Hematopoietic multipotent progenitor cell treated with erythropoietin and hydrocortisone succinate and interleukin-3 and kit ligand, for 17 days (in vitro differentiated cells): ENCODE measurements at places on chromosomes 3 and 15.

DNA sequence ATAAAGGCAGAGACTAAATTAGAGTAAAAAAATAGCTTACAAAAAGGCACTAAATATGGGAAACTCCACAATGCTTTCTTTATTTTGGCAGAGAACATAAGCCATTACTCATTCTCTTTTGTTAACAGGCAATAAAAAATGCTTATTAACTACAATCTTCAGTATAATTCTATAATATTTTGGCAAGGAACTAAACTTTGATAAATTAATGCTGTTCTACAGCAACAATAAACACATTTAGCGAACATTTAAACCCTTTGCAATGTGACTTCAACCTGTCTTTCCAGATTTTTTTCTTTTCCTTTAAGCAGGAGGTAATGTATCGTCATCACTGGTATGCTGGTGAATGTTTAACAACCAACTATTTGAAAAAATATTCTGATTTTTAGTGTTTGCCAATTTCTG lies 42.2 kb upstream of the POU1F1 start:
- no peak for DNase-seq

DNA sequence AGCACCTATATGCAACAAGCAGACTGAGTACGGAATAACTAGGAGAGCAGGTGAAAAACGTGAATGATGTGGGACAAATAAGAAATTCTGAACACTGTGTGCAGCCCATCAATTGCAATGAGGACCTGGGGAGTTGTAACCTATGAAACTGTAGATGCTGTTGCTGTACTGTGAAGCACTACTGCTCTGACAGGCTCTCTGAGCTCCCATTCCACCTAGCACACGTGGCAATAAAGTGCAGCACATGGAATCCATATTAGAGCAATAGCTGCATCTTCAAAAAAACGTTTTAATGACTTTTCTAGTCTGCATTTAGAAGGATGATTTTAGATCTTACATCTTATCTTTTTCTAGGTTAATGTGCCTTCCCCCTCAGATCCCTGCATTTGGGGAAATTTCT lies 748.7 kb upstream of the GOLIM4 start:
- no peak for DNase-seq

DNA sequence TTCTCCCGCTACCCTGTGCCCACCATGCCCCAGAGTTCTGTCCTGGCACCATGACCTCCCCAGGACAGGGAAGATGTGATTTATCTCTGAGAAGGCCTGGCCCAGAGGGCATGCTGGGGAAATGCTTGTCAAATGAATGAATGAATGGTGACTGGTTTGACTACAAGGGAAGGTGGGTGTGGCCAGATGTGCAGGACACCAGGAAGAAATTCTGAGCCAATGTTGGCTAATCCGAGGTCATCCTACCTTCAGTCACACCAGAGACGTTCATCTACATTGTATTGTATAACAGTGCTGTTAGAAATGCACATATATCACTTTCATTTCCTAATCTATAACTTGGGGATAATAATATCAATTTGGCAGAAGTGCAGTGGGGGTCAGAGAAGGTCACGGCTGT lies 138.4 kb downstream of the FAM43A start:
- DNase-seq: no peak

- no peak for DNase-seq
These were observed 31.5 kb downstream of the SQOR start for GRCh38 chr15:45666119-45666875.

DNA sequence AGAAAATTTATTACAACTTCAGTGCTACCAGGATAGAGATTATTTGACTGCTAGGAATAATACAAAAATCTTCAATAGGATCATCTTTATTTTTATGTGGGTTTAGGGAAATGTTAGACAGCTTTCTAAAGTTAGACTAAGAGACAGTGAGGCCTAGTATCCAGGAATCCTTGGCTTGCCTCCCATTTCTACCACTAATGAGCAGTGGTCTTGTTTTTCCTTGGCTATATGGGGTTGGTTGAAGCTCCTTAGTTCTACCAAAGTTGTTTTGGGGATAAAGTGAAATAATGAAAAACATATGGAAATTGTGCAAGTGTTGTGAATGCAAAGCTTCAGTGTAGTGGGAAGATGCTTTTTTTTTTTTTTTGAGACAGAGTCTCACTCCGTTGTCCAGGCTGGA lies 16.8 kb downstream of the AP4E1 start:
- no peak for DNase-seq

- no peak for DNase-seq
These were observed 18.9 kb upstream of the ATP8B4 start for GRCh38 chr15:50137893-50138292.

DNA sequence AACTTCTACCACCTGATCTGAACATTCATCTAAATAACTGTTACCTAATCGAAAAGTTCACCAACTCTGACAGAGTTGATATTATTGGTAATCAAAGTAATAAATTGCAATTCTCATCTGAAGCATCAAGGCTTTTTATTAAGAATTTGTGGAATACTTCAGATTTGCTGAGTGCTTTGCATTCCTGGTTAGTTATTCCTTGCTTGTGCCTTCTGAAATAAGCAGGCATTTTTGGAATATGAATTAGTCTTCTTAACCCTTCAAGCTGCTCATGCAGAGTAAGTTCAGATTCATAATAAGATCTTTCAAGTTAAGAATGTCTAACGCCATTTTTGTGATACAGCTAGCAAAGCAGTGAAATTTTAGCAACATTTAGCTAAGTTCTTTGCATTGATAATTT lies 188.5 kb downstream of the ALCAM start:
- no peak for DNase-seq

DNA sequence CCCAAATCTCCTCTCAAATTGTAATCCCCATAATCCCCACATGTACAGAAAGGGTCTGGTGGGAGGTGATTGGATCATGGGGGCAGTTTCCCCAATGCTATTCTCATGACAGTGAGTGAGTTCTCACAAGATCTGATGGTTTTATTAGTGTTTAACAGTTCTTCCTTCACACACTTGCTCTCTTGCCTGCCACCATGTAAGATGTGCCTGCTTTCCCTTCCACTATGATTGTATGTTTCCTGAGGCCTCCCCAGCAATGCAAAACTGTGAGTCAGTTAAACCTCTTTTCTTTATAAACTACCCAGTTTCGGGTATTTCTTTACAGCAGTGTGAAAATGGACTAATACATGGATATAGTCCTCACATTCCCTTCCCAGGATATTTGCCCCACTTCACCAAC lies 126.7 kb upstream of the SPATA12 start:
- no peak for DNase-seq

GRCh38 chr15:90191794-90192509 lies 9.2 kb upstream of the SEMA4B start:
- peak; percentile 72 for DNase-seq

GRCh38 chr3:15998911-15999310 lies 175.6 kb upstream of the GALNT15 start:
- DNase-seq: no peak

DNA sequence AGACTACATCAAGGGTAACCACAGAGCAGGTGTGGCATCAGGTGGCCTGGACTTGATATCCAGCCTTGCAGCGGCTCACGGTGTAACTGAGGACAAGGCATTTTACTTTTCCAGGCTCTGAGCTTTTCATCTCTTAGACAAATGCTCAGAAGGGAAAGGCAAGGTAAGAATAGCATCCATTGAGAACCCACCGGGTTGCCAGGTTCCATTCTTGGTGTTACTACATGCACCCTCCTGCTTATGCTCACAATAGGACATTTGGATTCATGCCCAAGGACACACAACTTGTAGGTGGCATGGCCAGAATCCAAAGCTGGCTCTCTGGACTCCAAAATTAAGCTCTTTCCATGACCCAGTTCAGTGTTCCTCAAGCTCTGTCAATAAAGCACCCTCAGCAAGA lies 85.5 kb downstream of the CCNL1 start:
- DNase-seq: no peak

GRCh38 chr3:38059591-38059990 lies 20.6 kb downstream of the DLEC1 start:
- DNase-seq: no peak

- no peak for DNase-seq
These were observed 160.7 kb upstream of the TNIK start for GRCh38 chr3:171620825-171621434.

- no peak for DNase-seq
These were observed 24.3 kb upstream of the HEG1 start for GRCh38 chr3:125080077-125080476.

DNA sequence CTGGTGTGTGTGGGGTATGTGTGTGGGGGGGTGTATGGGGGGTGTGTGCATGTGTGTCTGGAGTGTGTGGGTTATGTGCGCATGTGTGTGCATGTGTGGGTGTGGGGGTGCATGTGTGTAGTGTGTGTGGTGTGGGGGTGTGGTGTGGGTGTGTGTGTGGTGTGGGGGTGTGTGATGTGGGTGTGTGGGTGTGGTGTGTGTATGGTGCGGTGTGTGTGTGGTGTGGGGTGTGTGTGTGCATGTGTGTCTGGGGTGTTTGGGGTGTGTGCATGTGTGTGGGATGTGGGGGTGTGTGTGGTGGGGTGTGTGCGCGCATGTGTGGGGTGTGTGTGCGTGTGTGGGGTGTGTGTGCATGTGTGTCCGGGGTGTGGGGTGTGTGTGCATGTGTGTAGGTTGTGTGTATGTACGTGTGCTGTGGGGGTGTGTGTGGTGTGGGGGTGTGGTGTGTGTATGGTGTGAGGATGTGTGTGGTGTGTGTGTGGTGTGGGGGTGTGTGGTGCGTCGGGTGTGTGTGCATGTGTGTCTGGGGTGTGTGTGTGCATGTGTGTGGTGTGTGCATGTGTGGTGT lies 6.2 kb upstream of the OCA2 start:
- DNase-seq: no peak

- no peak for DNase-seq
These were observed 491.8 kb downstream of the SQOR start for GRCh38 chr15:46126581-46126980.

DNA sequence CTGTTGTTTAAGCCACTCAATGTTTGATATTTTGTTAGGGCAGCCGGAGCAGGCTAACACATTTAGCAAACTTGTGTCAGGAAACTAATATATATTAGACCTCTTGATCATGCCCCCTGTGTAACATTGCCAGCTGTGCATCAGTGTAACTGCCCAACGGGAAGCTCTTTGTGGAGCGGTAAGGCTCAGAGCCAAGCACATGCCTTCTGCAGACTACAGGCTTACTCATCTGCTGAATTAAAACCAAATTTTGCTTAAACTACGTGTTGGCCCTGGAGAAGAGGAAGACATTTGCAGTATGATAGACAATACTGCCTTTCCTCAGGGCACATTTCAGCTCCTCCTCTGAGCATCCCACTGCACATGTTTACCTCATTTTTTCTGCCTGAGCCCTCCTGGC lies 50.5 kb upstream of the KCNMB2 start:
- DNase-seq: no peak
